ENCODE measurements at places on chromosomes 13 and 19. TPM values are rescaled to one million over a fixed set of nuclear protein-coding genes. Genes with fewer than 3 reads are reported as not detected.

The LILRB5 gene
- 0.05 TPM for total RNA-seq

The PEAK3 gene
- not detected for total RNA-seq

The ANKLE1 gene
- 1.1 TPM for total RNA-seq

DNA sequence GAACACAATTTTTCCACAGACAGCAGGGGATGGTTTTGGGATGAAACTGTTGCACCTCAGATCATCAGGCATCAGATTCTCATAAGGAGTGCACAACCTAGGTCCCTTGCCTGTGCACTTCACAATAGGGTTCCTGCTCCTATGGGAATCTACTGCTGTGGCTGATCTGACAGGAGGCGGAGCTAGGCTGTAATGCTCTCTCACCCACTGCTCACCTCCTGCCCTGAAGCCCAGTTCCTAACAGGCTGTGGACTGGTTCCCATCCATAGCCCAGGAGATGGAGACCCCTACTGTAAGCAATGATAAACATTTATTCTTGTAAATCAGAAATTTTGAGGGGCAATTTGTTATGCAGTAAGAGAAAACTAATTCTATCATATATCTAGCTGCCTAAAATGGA is 1234.7 kb downstream of the SLITRK1 start:
- no peak for DNase-seq

GRCh38 chr13:51556740-51557139 is 27.5 kb upstream of the WDFY2 start:
- DNase-seq, result no peak

The SIGLEC14 gene
- total RNA-seq, result not detected

The SAMD1 gene
- total RNA-seq, result 82.0 TPM

DNA sequence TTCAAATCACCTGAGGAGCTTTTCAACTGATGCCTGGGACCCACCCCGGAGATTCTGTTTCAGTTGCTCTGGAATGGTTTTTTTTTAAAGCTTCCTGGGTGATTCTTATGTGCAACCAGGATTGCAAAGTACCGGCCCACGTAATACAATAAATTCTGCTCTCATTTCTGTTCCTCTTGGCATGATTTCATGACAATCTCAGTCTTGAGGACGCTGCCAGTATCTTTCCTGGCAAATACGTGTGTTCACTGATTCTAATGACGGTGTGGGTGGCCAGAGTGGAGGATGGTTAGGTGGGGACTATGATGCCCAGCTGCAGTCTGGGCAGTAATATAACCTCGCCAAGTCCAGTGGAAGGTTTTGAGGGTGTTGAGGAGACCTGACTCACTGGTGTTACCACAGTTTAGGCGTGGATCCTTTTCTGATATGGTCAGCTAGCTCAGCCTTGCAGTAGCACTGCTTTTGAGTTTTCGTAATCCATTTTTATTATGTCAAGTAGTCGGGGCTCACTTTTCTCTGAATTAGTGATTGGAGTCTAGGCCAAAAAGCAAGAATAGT is 49.4 kb downstream of the FAM124A start:
- DNase-seq, result no peak

The FAAP24 gene
- 16.0 TPM for total RNA-seq

- DNase-seq, result no peak
Measured at GRCh38 chr19:44623080-44623479, 9.7 kb downstream of the IGSF23 start.

The SULT2A1 gene
- total RNA-seq, result 0.18 TPM

The DACT3 gene
- 1.0 TPM for total RNA-seq

GRCh38 chr19:40395956-40396355 is 6.0 kb upstream of the HIPK4 start:
- no peak for DNase-seq

DNA sequence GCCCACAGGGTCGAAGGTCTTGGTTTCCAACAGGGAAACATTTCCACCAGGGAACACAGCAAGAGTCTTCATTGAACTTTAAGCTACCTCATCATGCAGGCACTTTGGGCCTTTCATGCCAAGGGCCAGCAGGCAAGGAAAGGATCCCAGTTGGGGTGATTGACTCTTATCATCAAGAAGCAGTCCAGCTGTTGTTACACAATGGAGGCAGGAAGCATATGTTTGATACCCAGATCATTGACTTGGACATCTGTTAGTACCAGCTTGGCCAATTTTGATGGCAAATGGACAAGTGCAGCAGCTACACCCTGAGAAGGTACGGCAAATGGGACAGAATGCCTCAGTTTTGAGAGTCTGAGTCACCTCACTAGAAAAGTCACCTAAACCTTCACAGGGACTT is 10.9 kb upstream of the RCBTB1 start:
- DNase-seq, result no peak

The APOC4 gene
- total RNA-seq, result not detected

The POMP gene
- total RNA-seq, result 92.0 TPM

- no peak for DNase-seq
Measured at GRCh38 chr13:30872276-30872594, 33.8 kb upstream of the MEDAG start.

GRCh38 chr13:38685974-38686576 is 802 bp upstream of the FREM2 start:
- no peak for DNase-seq

Data from Panc1 (cell line).